ENCODE measurements at places on chromosomes 16 and 17. TPM values are rescaled to one million over a fixed set of nuclear protein-coding genes. Genes with fewer than 3 reads are reported as not detected.
A peak's percentile ranks its signal among the peaks of the same experiment; 100 is the strongest.

Gene CSH1
- not detected for total RNA-seq

Gene PRR15L
- not detected for total RNA-seq

DNA sequence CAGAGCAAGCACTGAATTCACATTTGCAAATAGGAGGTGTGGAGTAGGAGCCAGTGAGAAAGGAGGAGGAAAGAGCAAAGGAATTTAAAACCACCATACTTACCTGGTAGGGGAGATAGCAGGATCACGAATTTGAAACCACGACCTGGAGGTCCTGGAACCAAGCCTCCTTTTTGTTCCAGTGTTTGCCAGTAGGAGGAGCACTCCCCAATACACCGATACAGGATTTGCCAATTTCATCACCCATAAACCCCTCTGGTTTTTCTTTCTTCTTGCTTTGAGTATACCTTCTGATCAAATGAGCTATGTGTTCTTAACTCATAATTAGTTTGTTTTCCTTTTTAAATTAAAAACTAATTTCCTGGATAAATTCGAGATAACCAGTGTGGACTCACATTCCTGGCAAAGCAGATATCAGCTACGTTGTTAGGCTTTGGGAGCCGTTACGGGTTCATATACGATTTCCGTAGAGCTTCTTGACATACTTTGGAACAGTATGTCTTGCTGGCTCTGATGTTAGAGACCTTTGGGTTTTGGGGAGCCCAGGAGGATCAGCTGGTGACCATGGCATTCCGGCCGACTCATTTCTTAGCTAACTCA is 22.7 kb downstream of the BCO1 start:
- H3K4me1 ChIP-seq: peaks cover 3% of the 10 kb centered on the region
- no peak for DNase-seq
- H3K27me3 ChIP-seq: no peaks in the 10 kb centered on the region
- no peak overlapping the region for H3K27ac ChIP-seq
- H3K4me3 ChIP-seq: no peak overlapping the region
- no peaks in the 10 kb centered on the region for H3K36me3 ChIP-seq

GRCh38 chr17:10421900-10422542 is at the start of gene MYH8:
TSS of gene MYH8 (minus strand) at chr17:10421950. CDS start at chr17:10420227, 1,723 bp downstream.
- H3K27me3 ChIP-seq: peaks cover 4% of the 10 kb centered on the region
- H3K27ac ChIP-seq: no peak within 1 kb of the TSS
- DNase-seq: no peak
- no peaks in the 10 kb centered on the region for H3K36me3 ChIP-seq

GRCh38 chr16:83187405-83187804 is 560.6 kb downstream of the CDH13 start:
- no peak overlapping the region for H3K4me3 ChIP-seq
- H3K27ac ChIP-seq: no peak overlapping the region
- H3K36me3 ChIP-seq: no peaks in the 10 kb centered on the region
- no peak for DNase-seq

DNA sequence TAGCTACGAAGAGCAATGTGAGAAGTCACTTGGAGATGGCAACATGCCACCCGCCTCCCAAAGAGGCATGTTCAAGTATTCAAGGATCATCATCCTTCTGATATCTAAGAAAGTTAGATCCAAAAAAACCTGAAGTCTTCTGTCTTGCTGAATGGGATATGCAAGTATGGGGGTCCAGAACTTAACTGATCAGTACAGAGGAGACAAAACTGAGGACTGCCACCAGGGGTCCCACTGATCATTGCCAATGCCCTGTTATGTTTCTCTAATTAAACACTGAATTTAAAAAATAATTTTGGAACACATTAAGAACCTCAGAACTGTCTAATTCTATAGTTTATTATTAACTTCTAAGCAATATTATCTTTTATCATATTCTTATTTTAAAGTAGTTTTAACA is 99.7 kb downstream of the CDH8 start:
- no peak overlapping the region for H3K4me3 ChIP-seq
- DNase-seq: no peak
- H3K4me1 ChIP-seq: peaks cover 2% of the 10 kb centered on the region

- no peak overlapping the region for H3K4me3 ChIP-seq
- no peak for DNase-seq
- no peaks in the 10 kb centered on the region for H3K4me1 ChIP-seq
Measured at GRCh38 chr17:33520426-33521330, 227.6 kb upstream of the ASIC2 start.

GRCh38 chr16:88317613-88317965 is 65.2 kb upstream of the ZNF469 start:
- H3K4me3 ChIP-seq: no peak overlapping the region
- peaks cover 18% of the 10 kb centered on the region for H3K4me1 ChIP-seq
- peak; percentile 67 for DNase-seq
- H3K27ac ChIP-seq: no peak overlapping the region
- H3K36me3 ChIP-seq: peaks cover 1% of the 10 kb centered on the region
- no peaks in the 10 kb centered on the region for H3K27me3 ChIP-seq

DNA sequence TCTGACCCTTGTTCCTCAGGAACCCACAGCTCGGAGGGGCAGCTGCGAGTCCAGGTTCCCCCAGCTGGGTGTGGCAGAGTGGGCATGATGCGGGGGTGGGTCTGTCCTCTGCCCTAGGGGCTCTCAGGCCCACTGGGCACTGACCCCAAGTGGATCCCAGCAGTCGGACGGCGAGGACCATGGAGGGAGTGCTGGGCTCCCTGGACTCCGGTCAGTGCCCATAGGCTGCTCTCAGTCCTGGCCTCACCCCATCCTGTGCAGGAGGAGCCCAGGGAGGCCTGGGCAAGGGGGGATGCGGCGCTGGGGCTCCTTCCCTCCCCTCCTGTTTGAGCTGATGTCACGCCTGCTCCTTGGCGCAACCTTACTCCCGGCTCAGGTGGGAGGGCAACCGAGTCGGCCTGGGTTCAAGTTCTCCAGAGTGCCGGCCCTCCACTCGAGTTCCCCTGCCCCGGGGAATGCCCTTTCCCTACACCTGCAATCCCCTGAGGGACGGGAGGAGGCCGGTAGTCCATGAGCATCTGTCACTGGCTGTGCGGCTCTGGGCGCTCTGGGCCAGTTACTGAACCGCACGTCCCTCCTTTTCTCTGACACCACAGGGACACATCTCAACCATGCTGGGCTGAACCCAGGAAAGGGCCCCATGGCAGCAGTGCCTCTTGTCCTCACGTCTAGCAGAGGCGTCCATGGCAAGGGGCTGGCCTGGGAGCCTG is 52.6 kb upstream of the ACSF3 start:
- no peak overlapping the region for H3K27ac ChIP-seq
- DNase-seq: peak; percentile 86
- no peak overlapping the region for H3K4me3 ChIP-seq
- H3K27me3 ChIP-seq: peaks cover 16% of the 10 kb centered on the region
- no peaks in the 10 kb centered on the region for H3K36me3 ChIP-seq
- no peaks in the 10 kb centered on the region for H3K4me1 ChIP-seq

- H3K4me3 ChIP-seq: peak overlapping the region; percentile 52
- DNase-seq: no peak
- H3K27me3 ChIP-seq: no peaks in the 10 kb centered on the region
- H3K4me1 ChIP-seq: peaks cover 76% of the 10 kb centered on the region
- peak overlapping the region; percentile 89 for H3K27ac ChIP-seq
Measured at GRCh38 chr17:2237950-2238349, 65.6 kb downstream of the SMG6 start.

- no peak for DNase-seq
- H3K4me3 ChIP-seq: no peak overlapping the region
- no peak overlapping the region for H3K27ac ChIP-seq
- no peaks in the 10 kb centered on the region for H3K27me3 ChIP-seq
- peaks cover 6% of the 10 kb centered on the region for H3K36me3 ChIP-seq
Measured at GRCh38 chr16:88653596-88654362, 2.9 kb upstream of the CYBA start.

DNA sequence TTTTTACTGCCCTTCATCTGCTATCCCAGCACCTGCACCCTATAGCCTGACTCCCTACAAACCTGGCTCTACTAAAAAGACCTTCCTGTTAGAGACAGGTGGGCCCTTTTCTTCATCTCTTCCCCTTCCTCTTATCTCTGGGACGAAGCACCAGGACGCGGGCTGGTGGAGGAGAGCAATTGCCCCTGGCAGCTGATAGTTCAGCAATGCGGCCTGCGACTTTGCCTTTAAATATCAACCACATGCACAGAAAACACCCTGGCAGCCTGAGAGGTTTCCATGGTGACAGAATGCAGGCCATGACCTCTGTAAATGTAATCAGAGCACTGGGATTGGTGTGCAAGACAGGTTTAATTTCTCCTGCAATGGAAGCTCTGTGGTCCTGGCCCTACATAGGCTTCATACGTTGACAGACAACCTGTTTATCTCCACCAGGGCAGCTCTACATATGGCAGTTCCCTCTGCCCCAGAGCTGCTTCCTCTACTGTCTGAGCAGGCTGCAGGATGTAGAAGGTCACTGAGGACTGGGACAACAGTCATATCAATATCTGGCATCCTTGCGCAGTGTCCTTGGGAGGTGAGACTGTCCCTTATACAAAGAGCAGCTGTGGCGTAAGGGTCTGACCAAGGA is 10.0 kb upstream of the SKAP1 start:
- no peaks in the 10 kb centered on the region for H3K4me1 ChIP-seq
- peaks cover 56% of the 10 kb centered on the region for H3K27me3 ChIP-seq
- H3K36me3 ChIP-seq: no peaks in the 10 kb centered on the region
- H3K4me3 ChIP-seq: no peak overlapping the region
- no peak for DNase-seq

- H3K27ac ChIP-seq: no peak overlapping the region
- no peaks in the 10 kb centered on the region for H3K36me3 ChIP-seq
- DNase-seq: no peak
Measured at GRCh38 chr16:649631-650030, 466 bp downstream of the WDR90 start.

DNA sequence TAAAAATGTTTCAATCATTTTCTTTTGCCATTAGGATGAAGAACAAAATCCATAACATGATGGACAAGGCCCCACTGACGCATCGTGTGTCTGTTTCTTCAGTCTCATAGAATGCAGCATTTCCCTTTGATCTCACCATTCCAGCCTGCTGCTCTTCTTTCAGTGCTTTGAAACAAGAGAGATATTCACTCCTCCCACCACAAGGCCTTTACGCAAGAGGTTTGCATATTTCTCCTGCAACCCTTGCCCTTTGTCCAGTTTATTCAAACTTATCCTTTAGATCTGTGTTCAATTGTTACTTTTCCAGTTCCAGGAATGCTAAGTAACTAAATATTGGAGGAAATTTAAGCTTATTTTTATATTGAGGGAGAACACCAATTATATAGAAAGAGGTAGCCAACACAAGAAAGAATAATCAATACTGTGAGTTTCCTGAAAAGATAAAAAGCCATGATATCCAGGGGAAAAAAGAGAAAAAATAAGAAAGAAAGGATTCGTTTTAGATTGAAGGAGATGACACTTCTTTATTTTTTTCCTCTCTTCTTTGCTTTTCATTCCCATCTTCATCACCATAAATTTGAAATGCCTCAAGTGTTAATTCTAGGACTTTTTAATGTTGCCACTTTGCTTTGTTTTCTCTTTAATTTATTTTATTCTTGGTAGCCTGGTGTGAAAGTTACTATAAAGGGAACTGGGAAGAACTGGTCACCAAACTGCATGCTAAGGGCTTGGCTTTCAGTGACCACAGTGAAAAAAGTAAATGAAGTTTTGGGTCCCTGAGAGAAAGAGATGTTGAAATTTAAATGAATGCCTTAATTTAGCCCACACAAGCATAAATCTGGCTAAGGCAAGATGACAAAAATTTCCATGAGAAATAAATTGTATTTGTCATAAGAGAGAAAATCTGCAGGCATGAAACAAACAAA is 102.1 kb downstream of the KIF2B start:
- H3K36me3 ChIP-seq: no peaks in the 10 kb centered on the region
- H3K4me1 ChIP-seq: no peaks in the 10 kb centered on the region
- DNase-seq: no peak
- H3K4me3 ChIP-seq: no peak overlapping the region
- H3K27ac ChIP-seq: no peak overlapping the region

- H3K4me3 ChIP-seq: no peak overlapping the region
- H3K27ac ChIP-seq: no peak overlapping the region
- no peaks in the 10 kb centered on the region for H3K27me3 ChIP-seq
- no peak for DNase-seq
Measured at GRCh38 chr17:72580321-72581127, 459.7 kb downstream of the SOX9 start.

DNA sequence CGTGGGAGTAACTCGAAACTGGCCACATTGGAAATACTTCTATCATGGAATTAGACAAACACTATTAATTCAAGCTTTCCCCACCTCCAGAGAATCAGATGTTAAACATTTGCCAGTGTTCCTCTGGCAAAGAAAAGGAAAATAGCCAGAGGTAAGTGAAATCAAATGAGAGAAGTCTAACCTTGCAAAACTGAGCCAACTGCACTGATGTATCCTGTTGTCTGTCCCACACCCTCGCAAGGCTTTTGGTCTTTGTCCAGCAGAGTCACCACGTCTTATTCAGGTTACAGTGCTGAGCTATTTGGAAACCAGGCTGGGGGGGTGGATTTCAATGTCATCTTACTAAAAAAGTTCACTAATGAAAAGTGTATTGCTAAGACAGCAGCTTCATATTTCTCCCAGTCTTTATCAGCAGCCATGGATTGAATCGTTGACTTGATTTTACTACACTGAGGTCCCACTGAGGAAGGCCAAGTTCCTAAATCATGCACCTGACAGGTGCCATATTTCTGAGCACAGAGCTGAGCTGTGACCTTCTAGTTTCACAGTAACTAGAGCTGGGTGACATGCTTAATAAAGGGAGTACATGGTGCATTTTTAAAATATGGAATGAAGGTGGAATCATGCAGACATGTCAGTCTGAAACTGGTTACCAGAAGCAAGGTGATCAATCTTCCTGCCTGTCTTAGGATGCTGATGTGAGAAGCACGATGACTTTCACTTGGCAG is 85.2 kb upstream of the HSBP1 start:
- no peak overlapping the region for H3K4me3 ChIP-seq
- no peaks in the 10 kb centered on the region for H3K36me3 ChIP-seq
- H3K27ac ChIP-seq: no peak overlapping the region
- no peaks in the 10 kb centered on the region for H3K27me3 ChIP-seq

- no peaks in the 10 kb centered on the region for H3K27me3 ChIP-seq
- DNase-seq: no peak
- no peak overlapping the region for H3K4me3 ChIP-seq
- peaks cover 28% of the 10 kb centered on the region for H3K36me3 ChIP-seq
- no peak overlapping the region for H3K27ac ChIP-seq
Measured at GRCh38 chr17:50981279-50981678, 115.1 kb upstream of the TOB1 start.

- H3K4me1 ChIP-seq: peaks cover 56% of the 10 kb centered on the region
- H3K4me3 ChIP-seq: no peak overlapping the region
- peak overlapping the region; percentile 17 for H3K27ac ChIP-seq
- no peaks in the 10 kb centered on the region for H3K27me3 ChIP-seq
- no peak for DNase-seq
Measured at GRCh38 chr17:66353937-66354401, 51.6 kb downstream of the PRKCA start.

- peaks cover 3% of the 10 kb centered on the region for H3K36me3 ChIP-seq
- peak overlapping the region; percentile 80 for H3K27ac ChIP-seq
- peaks cover 25% of the 10 kb centered on the region for H3K4me1 ChIP-seq
- no peaks in the 10 kb centered on the region for H3K27me3 ChIP-seq
- DNase-seq: no peak
- H3K4me3 ChIP-seq: no peak overlapping the region
Measured at GRCh38 chr16:52114379-52114778, 432.6 kb downstream of the TOX3 start.

Measured in chondrocyte (in vitro differentiated cells).